ENCODE measurements at places on chromosomes 5 and 9.
A peak's percentile ranks its signal among the peaks of the same experiment; 100 is the strongest.

DNA sequence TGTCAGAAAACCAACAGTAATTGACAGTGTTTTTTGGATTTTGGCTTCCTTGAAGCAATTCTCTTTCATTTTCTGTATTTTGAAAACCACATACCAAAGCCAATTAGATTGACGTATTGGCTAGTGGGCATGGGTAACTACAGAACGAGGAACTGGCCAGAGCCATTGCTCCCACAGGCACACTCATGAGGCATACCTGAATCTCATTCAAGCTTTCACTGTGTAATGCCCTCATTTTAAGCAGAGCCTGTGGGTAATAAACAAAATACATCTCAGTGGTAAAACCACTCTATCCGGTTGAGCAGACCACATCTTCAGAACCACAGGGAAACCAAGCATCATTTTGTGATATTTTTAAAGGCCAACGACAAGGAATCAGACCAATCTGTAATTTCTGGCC, 394.1 kb downstream of the ZNF608 start:
- DNase-seq: no peak

DNA sequence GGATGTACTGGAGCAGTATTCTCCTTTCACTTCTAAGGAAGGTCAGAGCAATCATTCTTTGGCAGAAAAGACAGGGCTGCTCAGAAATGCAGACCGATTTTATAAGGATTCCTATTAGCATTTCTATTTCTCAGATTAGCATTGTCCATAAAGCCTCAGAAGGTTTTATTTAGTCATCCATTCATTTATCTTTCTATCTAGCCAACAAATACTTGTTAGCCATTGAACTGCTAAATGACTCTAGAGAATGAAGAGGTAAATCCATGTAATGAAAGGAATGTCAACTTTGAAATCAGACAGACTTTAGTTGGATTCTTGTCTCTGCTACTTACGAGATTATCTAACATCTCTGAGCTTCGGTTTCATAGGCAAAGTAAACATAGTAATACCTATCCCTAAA, 165.2 kb downstream of the SLC25A46 start:
- no peak for DNase-seq

DNA sequence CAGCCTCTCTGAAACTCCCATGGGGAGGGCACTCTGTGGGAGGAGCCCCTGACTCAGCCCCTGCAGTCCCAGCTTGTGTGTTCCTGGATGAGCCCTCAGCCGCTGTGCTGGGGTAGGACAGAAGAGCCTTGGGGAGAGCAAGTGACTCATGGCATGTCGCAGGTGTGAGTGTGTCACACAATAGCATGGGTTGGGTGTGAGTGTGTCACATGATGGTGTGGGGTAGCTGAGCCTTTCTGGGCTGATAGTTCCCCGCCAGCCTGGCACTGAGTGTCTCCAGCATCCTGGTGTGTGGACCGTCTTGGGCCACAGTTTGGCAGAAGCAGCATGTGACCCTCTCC, 83.4 kb downstream of the PHF2 start:
- no peak for DNase-seq

DNA sequence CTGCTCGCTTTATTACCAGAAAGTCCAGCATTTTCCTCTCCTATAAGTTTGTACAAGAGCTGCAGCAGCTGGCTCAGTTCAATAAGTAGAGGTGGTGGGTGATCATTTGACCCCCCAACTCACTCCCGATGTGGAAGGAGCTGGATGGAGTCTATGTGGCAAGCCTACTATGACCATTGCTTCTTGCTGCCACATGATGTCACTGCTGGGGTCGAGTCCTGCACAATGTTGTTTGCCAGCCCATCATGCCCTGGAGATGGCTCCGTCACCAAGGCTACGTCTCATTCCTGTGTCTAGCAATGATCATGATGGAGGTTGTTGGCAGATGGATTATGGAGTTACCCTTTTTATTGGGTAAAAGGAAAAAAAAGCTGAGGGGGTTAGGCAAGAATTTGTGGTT, 266.3 kb downstream of the PSAT1 start:
- no peak for DNase-seq

DNA sequence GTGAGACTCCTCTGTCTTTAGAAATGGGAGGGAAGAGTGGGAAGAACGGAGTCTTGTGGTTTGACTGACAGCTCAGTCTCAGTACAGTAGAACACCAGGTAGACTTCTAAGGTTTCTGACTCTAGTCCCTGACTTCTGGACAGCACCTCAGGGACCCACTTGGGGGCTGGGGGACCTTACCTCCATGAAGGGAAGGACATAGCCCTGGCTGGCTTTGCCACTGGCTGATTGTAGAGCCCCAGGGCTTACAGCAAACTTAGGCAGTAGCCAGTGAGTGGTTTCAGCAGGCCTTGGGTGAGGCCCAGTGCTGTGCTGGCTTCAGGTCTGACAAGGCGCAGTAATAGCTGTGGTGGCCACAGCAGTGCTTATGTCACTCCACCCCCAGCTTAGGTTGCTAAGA, 290.0 kb upstream of the PRR16 start:
- no peak for DNase-seq

DNA sequence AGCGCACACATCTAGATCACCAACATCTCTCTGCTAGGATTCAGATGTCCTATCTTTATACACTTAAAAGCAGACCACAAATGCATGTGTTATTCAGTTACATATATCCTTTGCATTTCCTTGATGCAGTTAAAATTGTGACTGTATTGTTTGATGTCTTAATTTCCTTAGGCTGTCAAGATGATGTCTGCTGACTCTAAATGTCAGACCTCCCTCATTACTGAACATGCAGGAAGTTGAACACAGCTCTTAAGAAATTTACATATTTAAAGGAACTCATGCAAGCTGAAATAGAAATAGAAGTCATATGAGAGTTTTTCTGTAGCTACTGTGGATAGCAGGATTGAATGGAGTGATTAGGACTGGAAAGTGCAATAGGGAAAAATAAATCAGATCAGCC, 336.5 kb upstream of the SEMA6A start:
- DNase-seq: no peak

GRCh38 chr5:170849374-170849773, 12.4 kb upstream of the RANBP17 start:
- no peak for DNase-seq

DNA sequence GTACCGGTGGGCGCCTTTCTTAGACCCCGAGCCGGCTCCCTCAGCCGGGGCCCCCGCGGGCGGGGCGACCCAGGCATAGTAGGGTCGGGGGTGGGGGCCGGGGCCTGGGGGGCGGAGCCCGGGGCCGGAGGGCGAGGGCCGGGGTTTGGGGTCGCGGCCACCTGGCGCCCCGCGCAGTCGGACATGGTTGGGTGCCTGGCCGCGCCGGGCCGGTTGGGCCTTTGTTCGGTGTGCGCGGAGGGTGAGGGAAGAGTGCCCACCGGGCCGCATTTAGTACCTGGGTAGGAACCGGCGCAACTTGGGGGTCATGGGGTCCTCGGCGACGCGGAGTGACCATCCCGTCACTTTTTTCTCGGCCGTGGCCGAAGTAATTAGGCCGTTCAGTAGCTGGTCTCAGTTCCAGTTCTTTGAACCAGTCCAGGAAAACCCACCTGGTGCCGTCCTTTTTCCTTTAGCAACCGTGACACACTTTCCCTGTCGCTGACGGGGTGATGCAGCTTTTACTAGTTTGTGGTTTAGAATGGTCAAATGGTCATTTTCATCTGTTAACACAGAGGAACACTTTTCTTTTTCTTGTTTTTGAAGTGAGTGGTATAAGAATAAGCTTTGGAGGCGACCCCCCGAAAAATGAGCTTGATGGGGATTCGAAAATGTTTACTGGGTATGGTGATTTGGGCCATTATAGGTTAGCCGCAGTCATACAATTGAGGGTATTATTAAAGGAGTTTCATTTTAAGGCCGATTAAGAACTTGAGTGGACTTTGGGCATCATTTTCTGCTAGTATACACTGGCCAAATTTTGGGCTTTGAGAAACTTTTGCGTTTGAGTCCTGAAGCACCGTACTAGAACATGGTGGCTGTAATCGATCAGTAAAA, 589 bp downstream of the CKS2 start:
- DNase-seq: no peak

- DNase-seq: no peak
Observed at GRCh38 chr5:548256-548655, 24.0 kb upstream of the SLC9A3 start.

DNA sequence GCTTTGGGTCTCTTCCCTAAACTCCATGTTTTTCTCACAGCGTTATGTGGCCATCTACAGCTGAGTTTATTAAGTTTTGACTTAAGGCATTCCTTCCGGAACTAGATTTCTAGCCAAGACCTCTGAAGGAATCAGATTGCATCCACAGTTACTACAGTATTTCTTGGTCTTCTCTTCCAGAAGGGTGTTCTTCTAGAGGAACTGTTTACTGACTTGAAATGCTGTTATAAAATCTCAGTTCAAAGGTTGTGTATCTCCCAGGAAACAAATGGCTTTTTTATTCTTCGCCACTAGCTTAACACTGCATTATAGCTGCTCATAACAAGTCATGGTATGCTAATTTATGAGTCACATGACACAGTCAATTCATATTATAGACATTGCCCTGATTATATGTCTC, 55.3 kb upstream of the RAD23B start:
- DNase-seq: no peak

DNA sequence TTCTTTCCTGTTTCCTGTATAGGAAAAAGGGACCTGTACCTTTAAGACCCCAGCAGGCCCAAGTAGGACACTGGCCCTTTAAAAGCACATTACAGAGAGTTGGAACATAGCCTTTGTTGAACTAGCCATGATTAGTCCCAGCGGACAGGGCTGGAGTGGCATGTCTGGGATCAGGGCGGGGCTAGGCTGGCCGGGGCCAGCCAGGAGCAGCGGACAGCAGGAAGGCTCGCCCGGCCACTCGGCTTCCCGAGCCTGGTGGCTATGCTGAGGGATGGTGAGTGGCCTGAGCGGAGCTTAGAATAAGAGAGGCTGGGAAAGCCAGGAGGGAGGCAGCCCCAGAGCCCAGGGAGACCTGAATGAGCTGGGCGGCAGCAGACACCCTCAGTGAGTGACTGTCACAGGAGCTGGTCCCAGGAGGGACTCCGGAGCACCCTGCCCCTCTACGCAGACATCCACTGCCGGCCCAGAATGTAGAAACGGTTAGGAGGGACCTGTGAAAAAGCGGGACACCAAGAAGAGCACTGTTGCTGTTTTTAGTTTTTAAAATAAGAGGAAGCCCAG, 92.1 kb downstream of the DAB2IP start:
- DNase-seq: peak; percentile 78

- DNase-seq: no peak
Observed at GRCh38 chr9:123741214-123741613, 188.7 kb downstream of the DENND1A start.

DNA sequence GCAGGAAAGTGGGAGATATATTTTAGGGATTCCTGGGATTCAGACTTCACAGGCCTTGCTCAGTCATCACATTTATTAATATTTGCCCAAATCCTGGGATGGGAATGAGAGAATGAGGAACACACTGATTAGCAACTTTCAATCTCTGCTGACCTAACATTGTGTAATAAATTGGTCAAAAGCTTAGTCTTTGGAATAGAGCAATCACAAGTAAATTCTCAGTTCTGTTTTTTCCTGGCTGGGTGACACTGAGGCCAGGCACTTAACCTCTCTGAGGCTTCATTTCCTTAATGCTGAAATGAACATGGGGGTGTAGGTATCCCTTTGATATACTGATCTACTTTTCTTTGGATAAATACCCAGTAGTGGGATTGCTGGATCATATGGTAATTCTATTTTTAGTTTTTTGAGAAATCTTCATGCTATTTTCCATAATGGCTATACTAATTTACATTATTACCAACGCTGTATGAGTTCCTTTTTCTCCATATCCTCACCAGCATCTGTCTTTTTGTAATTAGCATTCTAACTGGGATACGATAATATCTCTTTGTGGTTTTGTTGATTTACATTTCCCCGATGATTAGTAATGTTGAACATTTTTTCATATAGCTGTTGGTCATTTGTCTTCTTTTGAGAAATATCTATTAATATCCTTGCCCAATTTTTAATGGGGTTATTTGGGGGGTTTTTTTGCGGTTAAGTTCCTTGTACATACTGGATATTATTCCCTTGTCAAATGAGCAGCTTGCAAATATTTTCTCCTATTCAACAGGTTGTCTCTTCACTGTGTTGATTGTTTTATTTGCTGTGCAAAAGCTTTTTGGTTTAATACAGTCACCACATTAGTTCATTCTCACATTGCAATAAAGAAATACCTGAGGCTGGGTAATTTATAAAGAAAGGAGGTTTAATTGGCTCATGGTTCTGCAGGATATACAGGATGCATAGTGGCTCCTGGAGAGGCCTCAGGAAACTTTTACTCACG, 36.8 kb upstream of the NIPBL start:
- DNase-seq: no peak

- DNase-seq: no peak
Observed at GRCh38 chr9:125650271-125650737, 56.7 kb downstream of the MAPKAP1 start.

GRCh38 chr5:127667926-127668325, 19.0 kb downstream of the CTXN3 start:
- DNase-seq: no peak

DNA sequence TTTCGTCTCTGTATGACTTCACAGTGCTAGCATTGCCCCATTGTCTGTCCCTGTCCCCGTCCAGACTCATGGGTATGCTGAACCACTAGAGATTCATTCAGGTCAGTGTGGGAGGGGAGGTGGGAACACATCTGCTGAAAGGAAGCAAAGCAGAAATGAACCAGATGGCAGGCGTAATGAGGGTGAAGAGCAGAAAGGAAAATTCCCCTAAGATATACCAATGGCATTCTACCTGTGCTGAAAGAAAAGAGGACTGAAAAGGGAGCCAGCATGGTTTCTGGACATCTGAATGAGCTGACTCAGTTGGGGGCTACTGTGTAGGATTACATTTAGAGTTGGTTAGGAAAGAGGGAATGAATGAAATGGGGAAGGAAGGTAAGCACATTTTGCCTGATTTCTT, 678.7 kb downstream of the MAT2B start:
- DNase-seq: no peak

GRCh38 chr9:22054076-22054475, 45.0 kb upstream of the CDKN2B start:
- DNase-seq: no peak

DNA sequence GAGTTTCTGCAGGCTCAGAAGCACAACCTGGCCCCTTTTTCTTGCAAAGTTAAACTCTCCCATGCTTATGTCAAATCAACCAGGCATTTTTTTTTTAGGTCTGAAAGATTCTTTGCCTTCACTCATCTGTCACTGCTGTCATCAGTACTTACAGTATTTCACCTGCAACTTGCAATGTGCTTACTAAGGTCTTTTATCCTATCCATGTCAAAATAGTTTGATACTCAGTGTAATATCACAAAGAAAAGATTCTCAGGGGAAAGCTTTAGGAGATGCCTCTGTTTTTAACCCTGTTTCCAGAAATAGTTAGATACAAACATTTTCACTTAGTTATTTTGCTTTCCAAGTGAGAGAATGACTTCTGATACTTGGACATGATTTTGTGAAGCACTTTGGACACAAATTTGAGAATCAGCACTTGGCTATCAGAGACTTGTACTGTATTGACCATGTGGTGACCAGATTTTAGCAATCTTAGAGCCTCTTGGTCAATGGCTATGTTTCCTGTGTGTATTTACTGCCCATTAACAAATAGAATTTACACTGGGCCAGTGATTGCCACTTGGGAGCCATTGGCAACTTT, 428.2 kb downstream of the IRX1 start:
- no peak for DNase-seq

GRCh38 chr5:35325836-35326235, 95.5 kb upstream of the PRLR start:
- DNase-seq: no peak

- DNase-seq: no peak
Observed at GRCh38 chr9:70297141-70297540, 38.4 kb downstream of the SMC5 start.

- DNase-seq: no peak
Observed at GRCh38 chr9:129403779-129404620, 216.9 kb downstream of the C9orf50 start.

- no peak for DNase-seq
Observed at GRCh38 chr5:168865968-168866367, 286.8 kb upstream of the PANK3 start.
